ENCODE measurements at places on chromosomes 2 and 18.
A peak's percentile ranks its signal among the peaks of the same experiment; 100 is the strongest.

DNA sequence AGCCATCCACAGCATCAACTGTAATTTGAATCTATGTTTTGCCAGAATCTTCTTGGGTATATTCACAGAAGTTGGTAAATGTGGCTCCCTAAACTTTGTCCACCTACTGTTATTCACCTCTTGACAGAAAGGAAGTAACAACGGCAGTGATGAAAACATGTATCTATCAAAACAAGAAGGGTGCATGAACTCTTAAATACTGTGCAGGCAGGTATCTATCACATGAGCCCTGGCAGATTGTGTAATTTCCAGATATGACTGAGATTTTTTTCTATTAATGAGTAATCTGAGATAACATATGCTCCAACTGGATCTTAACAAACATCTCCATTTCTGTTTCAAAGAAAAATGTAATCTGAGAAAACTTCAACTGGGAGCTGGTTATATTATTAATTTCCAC, 36.6 kb downstream of the SFT2D3 start:
- no peak for DNase-seq

DNA sequence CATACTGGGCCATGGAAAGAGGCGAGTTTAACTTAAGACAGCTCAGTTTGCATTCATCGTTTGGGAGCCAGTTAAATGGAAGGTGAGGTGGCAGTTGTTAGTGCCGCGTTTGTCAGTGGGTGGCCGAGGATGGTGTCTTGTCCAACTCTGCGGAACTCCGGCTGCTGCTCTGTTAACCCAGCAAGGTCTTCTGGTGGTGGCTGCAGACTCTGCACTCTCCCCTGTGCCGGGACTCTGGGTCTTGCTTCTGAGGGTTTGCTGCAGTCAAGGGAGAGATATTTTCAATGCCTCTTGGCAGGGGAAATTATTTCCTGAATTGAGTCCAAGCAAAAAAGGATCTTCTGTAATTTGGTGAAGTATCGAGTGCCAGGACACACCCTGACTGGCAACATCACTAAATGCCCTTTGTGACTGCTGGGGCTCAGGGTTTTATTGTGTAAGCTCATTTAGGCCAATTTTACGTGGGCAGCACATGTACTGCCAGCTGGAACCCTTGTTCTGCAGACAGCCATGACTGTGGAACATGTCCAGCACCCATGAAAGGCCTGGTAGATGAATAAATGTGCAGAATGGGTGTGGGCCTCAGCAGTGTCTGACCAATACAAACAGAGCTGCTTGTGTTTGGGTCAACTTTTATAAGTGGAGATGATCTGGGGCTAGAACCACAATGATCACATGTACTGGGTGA, 58.1 kb downstream of the IL1R2 start:
- DNase-seq, result peak; percentile 32

- no peak for DNase-seq
Observed at GRCh38 chr2:145744541-145745386, 1224.8 kb upstream of the ZEB2 start.

- DNase-seq, result peak; percentile 77
Observed at GRCh38 chr2:45649858-45650811, 1.3 kb upstream of the PRKCE start.

- no peak for DNase-seq
Observed at GRCh38 chr2:98191883-98192282, 104.9 kb downstream of the VWA3B start.

DNA sequence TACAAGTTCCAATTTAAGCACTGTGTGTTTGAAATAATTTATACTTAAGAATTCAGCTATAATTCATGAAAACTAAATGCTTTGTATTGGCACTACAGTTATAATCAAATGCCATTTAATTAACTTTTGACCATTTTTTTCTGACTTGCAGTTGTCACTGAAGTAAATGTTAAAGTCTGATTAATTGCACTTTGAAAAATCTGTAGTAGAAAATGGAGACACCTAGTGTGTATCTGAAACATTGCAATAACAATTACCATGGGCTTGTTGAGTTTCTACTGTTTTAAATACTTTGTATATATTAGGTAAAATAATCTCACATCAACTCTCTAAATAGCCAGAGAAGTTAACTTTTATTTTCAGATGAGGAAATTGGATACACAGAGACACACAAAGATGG, 458.6 kb upstream of the FSIP2 start:
- no peak for DNase-seq

DNA sequence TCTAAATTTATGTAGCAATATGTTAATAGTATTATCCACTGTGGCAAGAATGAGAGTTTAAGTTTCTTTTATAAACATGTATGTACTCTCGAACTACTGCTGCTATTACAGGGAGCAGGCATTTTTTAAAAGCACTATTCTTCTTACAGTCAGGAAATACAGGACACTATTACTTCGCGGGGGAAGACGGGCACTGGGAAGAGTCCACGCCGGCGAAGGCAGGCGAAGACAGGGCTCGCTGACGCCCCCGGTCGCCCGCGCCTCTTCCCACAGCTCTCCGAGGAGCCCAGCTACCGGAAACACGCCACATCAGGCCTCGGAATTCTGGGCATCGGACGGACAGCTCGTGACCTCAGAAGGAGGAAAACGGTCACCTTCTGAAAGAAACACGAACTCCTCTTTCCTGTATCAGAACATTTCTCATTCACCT, 90.2 kb downstream of the FAM161A start:
- peak; percentile 86 for DNase-seq

GRCh38 chr2:219245899-219246230, 586 bp downstream of the STK16 start:
- no peak for DNase-seq

DNA sequence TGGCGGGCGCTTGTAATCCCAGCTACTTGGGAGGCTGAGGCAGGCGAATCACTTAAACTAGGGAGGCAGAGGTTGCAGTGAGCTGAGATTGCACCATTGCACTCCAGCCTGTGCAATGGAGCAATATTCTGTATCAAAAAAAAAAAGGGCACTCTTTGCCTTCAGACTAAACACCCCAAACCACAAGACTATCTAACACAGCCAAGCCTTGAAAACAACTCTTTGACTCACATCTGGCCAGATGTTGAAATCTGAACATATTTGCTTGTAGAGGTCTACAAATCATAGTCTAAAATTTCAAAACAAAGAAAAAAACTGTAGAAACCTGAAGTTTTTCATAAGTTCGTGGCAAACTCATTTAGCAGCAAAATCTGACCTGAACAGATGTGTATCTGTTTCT, 94.9 kb downstream of the FAM161A start:
- DNase-seq, result no peak

DNA sequence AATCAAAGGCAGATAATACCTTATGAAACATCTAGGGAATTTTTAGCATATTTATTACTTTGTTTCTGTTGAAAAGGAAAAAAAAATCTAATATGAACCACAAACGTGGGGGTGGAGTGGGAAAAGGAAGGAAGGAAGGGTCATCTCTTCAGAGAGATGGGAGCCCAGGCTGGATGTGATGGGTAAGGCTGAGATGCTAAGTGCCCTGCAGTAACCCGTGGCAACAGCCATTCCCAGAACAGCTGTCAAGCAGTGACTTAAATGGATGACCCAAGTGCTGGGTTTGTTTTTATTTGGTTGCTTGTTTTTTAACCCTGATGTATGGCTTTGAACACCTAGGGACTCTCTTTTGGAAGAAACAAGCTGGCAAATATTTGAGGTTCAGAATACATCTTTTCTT, 50.7 kb upstream of the KLF7 start:
- no peak for DNase-seq

DNA sequence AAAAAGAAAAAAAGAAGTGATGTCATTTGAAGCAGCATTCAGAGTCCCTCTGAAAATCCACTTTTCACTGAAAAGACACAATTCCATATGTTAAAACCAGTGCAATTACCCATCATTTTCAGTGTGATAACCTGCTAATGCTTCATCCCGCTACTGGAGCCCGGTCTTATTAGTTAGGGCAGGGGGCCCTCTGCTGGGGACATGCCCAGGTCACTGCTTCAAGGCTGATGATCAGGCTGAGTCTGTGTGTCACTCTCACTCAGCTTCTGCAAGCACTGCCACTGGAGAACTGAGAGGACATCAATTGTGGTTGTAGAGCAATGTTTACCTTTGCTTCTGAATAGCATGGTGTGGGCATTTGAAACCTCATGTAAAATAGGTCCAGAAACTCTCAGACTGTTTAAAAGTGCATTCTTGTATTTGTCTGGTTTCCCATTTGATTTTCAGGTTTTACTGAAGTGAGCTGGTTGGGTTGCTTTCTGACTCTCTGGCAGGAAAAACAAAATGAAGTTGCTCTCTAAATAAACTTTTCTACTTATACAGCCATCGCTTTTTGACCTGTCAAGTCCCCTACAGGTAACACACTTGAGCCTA, 49.2 kb upstream of the NXPH2 start:
- peak; percentile 46 for DNase-seq

GRCh38 chr2:133674433-133675331, 106.4 kb upstream of the NCKAP5 start:
- peak; percentile 82 for DNase-seq

GRCh38 chr2:60964651-60965498, 52.6 kb upstream of the PEX13 start:
- no peak for DNase-seq

DNA sequence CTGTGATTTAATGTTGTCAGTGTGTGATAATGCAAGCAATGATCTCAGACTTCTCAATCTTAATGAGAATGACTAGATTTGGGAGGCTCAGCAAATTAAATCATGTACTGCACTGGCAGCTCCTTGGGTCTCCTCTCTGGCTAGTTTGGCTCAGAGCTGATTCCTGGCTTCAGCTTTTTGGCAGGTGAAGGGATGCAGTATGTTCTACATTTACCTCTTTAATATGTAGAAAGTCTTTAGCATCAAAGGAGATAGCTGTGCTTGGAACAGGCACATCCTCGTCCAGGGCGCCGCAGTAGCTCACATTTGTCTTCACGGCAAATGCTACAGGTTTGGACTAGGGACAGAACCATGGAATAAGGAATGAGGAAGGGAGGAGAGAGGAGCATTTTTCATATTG, 52.4 kb upstream of the ARL5A start:
- DNase-seq, result no peak

GRCh38 chr2:100422320-100423055, 5.0 kb upstream of the CHST10 start:
- peak; percentile 13 for DNase-seq

DNA sequence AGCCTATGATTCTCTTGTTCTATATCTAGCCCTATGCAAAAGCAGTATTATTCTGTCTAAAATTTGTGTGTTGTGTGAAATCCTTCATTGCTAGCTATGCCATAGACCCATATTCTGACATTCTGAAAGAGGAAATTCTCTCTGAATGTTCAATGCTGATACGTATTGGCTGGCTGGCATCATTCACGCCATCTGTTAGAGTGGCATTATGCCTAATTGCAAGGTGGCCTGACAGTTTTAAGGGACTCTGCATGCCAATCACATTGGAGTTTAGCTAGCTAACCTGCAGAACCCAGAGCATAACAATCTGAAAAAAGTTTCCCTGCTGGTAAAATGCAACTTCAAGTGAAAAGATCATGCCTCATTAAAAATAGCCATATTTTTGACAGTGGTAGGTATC, 316.0 kb downstream of the SOX11 start:
- no peak for DNase-seq

DNA sequence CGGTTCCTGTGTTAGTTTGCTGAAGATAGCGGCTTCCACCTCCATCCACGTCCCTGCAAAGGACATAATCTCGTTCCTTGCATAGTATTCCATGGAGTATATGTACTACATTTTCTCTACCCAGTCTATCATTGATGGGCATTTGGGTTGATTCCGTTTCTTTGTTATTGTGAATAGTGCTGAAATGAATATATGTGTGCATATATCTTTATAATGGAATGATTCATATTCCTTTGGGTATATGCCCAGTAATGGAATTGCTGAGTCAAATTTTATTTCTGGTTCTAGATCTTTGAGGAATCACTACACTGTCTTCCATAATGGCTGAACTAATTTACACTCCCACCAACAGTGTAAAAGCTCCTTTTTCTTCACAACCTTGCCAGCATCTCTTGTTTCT, 255.4 kb upstream of the CDH2 start:
- no peak for DNase-seq

DNA sequence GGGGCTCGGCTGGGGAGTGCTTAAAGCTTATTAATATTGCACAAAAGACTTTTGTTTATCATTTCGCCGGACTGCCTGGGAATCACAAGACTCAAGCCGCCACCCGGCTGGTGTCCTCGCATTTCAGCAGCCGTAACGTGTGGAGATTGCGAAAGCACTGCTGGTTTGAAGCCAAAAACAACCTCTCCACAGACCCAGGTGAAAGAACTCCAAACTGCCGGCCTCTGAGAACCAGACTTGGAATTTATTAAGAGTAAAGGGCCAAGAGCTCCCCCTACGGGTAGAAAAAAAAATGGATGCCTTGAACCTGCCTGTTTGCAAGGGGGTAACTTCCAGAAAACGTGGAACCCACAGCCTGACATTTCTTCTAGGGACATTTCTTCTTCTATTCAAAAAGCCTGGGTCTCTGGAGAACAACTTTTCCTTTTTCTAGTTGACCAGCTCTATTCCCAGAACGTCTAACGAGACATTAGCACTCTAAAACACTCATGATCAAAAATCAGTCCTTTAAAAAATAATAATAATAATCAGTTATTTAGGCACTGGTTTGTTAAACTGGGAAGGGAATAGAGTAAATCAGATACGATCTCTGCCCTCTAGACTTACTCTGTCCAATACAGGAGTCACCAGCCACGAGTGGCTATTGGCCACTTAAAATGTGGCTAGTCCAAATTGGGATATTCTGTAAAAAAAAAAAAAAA, 216.3 kb downstream of the C1D start:
- peak; percentile 82 for DNase-seq

DNA sequence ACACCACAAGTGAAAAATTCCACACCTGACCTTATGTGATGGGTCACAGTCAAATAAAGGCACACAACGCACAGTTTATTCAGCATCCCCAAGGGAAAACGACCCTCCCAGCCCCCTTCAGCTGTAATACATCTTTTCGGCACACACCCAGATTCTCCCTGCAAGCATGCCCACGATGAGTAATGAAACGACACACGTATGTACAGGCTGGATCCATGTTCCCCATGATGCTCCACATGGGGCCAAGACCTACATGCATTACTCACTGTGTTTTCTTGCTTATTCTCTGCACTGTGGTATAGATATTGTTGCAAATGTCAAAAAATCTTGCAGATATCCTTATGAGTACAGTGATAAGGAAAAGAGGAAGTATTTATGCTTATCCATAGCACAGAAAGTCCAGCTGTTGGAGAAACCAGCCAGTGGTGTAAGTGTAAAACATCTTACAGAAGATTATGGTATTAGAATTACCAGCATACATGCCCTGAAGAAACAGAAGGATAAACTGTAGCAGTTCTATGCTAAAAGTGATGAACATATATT, 32.5 kb upstream of the SGPP2 start:
- no peak for DNase-seq

- no peak for DNase-seq
Observed at GRCh38 chr2:192206399-192206798, 11.7 kb upstream of the TMEFF2 start.

DNA sequence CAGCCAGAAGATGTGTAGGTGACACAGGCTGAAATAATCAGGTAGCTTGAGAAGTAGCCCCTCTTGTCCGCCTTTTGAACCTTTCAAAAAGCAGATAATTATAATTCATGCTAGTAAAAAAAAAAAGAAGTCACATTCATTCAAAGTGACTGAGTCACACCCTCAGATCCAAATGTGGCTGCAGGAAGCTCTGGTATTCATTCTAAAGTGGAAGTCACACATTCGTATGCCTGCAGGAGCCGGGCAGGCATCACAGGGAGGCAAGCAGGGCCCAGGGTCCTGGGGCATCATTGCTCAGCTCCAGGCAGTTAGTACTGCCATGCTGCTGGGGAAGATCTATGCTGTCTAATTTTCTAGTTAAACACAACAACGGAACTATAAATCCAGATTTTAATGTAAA, 21.7 kb upstream of the RAB11FIP5 start:
- no peak for DNase-seq

GRCh38 chr2:238119756-238120462, 18.6 kb upstream of the KLHL30 start:
- DNase-seq, result no peak

Data from midbrain (tissue), 1 donor.